ENCODE measurements at places on chromosomes 11 and 22. TPM values are rescaled to one million over a fixed set of nuclear protein-coding genes. Genes with fewer than 3 reads are reported as not detected.

- DNase-seq, result no peak
Measured at GRCh38 chr11:64021757-64022093, 14.0 kb upstream of the FLRT1 start.

DNA sequence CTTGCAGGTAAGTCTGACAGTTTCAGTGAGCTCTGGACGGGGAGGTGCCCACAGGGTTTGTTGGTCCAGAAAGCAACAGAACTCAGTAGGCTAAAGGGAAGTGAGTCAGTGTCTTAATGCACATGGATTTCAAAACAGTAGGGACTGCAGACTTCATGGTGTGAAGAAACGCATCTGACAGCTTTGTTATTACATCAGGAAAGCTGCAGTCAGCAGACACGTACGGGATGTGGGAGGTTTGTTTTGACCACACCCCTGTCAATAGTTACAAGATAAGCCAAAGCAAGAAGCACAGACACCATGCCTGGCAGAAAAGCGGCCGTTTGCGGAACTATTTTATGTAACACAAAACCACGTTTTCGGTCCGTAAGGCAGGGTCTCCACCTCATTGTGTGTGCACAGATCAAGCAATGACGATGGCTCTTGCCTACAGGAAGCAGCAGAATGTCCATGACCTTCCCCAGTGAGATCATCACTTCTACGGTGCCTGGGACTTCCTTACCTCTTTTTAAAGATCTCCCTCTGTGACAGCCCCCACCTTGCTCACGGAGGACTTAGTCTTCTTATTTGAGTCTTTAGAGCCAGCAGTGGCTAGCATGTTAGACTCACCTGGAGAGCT lies 58.2 kb upstream of the FTH1 start:
- peak; percentile 61 for DNase-seq

DNA sequence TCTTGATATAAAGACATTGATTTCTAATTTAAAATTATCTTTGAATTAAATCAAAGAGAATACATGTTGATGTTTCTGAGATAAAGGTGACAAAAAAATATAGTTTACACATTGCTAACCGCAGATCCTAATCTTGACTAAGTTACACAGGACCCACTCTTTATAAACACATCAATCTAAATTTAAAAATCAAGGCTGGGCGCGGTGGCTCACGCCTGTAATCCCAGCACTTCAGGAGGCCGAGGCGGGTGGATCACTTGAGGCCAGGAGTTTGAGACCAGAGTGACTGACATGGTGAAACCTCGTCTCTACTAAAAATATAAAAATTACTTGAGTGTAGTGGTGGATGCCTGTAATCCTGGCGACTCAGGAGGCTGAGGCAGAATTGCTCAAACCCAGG lies 1.9 kb downstream of the ARFGAP3 start:
- DNase-seq, result no peak

GRCh38 chr11:118436639-118437207 lies 431 bp downstream of the KMT2A start:
- DNase-seq, result no peak

DNA sequence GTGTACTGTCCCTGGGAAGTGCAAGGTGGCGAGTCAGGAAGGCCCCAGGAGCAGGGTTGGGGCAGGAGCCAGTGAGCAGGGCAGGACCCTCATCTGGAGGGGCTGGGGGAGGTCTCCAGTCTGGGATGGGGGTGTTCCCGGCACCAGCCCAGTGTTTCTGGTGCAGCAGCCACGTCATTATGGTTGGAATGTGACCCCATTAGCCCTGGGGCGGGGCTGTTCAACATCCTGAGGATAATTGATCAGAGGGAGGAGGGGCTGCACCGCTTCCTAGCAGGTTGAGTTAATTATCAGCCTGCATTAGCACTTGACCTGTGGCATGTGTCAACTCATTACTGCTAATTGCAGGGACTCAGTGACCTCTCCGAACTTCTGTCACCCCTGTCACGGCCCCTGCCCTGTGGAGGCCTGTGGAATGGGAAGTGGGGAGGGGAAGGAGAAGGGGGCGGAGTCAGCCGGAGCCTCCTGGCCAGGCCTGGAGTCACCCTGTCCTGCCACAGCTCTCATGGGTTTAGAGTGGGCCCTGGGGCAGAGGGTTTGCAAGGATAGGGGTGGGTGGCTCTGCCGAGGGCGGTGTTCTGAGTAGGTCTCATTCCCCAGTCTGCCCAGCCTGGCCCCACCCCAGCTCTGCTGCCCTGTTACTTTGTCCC lies 52.8 kb upstream of the CCDC188 start:
- DNase-seq, result peak; percentile 44

- no peak for DNase-seq
Measured at GRCh38 chr11:125569915-125570621, 791 bp downstream of the EI24 start.

DNA sequence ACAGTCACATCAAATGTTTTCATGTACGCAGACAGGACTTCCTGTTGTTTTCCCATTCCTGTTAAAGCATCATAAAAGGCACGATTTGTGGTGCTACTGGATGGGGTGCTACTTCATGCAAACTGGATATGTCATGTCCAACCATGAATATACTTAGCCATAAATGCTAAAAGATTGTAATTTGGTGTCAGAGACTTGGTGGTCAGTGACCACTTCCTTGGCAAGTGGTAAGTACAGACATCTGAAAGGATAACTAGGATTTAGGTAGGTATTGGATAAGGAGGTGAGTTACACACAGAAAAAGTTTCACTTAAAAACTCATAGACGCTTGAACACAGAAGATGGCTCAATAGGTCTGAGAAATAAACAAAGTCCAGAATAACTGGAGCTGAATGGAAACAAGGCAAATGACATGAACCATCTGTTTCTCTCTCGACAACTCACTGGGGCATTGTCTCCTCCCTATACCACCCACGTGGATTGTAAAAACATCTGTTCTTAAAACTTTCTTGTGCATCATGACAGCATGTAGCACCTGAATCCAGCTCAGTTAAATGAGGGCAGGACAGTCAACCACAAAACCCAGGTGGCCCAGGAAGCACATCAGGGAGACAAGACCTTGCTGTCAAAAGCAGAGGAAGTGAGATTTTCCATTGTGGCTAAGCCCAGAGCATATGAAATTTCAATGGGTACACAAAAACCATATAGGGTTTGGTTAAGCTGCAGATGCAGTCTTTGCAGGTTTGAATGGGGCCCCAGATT lies 22.1 kb upstream of the IGLL5 start:
- no peak for DNase-seq

- no peak for DNase-seq
Measured at GRCh38 chr22:35660291-35661127, 12.3 kb downstream of the APOL6 start.

- no peak for DNase-seq
Measured at GRCh38 chr11:71185411-71185810, 67.0 kb downstream of the SHANK2 start.

SEPTIN3 gene
- under 0.01 TPM for total RNA-seq

ZC3H12C gene
- 9.6 TPM for total RNA-seq

B3GAT1 gene
- total RNA-seq, result 0.25 TPM

NFRKB gene
- 8.2 TPM for total RNA-seq

C11orf87 gene
- total RNA-seq, result not detected

MUC2 gene
- total RNA-seq, result not detected

ARSA gene
- total RNA-seq, result 11.4 TPM

CARD18 gene
- total RNA-seq, result not detected

Data from liver (tissue), 10 donors.